ENCODE measurements at places on chromosomes 12 and 14. TPM values are rescaled to one million over a fixed set of nuclear protein-coding genes. Genes with fewer than 3 reads are reported as not detected.

Gene GLT8D2
- 69.0 TPM for polyA plus RNA-seq

Gene PTGDR
- 0.30 TPM for polyA plus RNA-seq

Gene C12orf42
- 2.1 TPM for polyA plus RNA-seq

Gene CCDC77
- 11.7 TPM for polyA plus RNA-seq

Gene RD3L
- not detected for polyA plus RNA-seq

Gene CCDC197
- polyA plus RNA-seq = not detected

Gene SYT1
- polyA plus RNA-seq = 1.9 TPM

Gene SIVA1
- 85.8 TPM for polyA plus RNA-seq

Gene GOLT1B
- polyA plus RNA-seq = 51.0 TPM

Gene PCED1B
- 0.79 TPM for polyA plus RNA-seq

Gene DPY19L2
- 4.6 TPM for polyA plus RNA-seq

Gene FAIM2
- 14.0 TPM for polyA plus RNA-seq

Gene GDF3
- not detected for polyA plus RNA-seq

Gene TPH2
- not detected for polyA plus RNA-seq

Gene SAMD4A
- polyA plus RNA-seq = 50.6 TPM

Gene ACSS3
- 12.8 TPM for polyA plus RNA-seq

Gene HOXC13
- polyA plus RNA-seq = 1.4 TPM

Gene KRT73
- not detected for polyA plus RNA-seq

Gene POLE2
- 4.3 TPM for polyA plus RNA-seq

Gene PROX2
- polyA plus RNA-seq = 1.1 TPM

Gene LRTM2
- polyA plus RNA-seq = 0.55 TPM

Gene ASB8
- polyA plus RNA-seq = 60.5 TPM

Gene TCL1B
- polyA plus RNA-seq = not detected

Gene SLCO1B3
- polyA plus RNA-seq = not detected

Gene SPTSSA
- 21.6 TPM for polyA plus RNA-seq

Data from muscle of back (tissue), 13 donors.